ENCODE measurements at places on chromosomes 3 and 15.

DNA sequence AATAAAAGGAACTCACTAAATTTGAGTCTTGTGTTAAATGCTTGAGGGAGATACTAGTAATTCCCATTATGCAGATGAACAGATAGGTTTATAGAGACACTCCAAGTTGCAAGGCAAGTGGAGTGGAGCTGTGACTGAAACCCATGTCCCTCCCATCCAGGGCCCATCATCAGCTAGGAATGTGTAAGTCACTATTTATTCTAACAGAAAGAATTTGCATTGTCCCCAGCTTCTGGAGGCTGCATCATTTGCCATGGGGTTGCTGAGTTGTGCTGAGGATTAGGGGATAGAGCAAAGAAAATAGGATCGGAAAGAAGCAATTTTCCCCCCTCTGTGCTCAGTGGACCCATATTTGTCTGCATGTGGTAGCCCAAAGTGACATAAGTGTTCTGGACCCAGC, 197.4 kb upstream of the RGMA start:
- no peak for DNase-seq

DNA sequence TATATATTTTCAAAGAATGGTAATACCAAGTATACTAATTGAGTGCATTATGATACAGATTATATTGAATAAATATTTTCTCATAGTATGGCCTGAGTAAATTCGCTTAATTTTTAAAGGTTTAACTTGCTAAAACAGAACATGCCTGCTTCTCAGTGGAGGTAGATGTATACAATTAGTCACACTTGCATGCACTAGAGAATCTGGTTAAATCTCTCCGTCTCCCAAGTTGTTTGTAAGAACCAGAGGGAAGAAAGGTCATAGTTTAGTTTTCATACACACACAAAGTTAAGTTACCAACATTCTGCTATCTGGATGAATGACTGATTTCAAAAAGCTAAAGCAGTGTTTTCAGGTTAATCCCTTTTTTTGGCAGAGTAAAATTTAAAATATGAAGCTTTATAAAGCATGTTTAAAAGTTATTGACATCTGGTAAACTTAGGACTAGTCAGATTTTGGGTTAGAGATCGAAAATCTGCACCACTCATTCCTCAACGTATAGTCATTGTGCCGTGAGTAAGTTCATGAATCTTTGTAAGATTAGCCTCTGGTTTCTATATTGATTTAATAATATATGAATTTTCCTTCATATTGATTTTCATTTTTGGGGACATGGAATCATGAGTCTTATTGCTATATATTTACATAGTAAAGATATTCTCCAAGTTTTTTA, 117.6 kb upstream of the SAMMSON start:
- no peak for DNase-seq

DNA sequence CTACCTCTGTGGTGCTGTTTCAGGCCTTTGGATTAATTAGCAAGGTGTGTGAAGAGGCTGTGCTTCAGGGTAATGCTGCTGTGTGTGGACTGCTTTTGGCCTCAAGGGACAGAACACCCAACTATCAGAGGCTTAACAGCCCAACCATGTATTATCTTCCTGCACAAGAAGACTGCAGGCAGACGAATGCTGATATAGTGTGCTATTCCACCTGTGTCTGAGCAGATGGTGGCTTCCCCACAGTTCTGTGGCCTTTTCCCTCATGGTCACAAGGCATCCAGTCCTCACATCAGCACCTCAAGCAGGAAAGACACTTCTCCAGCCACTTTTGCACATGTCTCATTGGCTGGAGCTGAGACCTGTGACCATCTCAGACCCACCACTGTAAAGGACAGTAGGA, 76.6 kb downstream of the CHCHD6 start:
- no peak for DNase-seq

DNA sequence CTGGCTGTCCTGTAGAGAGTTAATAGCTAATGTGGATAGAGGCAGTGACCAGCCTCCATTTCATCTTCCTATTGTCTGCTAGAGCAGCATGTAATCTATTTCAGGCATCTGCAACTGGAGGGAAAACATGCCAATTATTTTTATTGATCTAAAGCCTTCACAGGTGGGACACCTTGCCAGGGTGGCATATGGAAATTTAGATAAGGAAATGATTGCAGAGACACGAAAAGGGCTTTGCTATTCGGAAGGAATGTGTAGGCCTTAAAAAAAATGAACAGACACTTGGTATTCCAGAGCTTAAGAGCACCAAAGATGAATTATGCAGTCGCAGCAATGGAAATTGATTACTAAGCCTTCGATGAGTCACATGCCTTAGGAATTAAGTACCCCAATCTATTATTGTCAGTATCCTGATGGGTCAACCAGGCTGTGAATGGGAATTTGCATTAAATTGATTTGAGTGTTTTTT, 454.7 kb downstream of the SQOR start:
- no peak for DNase-seq

- no peak for DNase-seq
These were observed 26.7 kb downstream of the FLNB start for GRCh38 chr3:58034738-58035523.

GRCh38 chr3:150610785-150611184, 7.7 kb downstream of the SELENOT start:
- DNase-seq = no peak

- no peak for DNase-seq
These were observed 20.0 kb downstream of the PCCB start for GRCh38 chr3:136270179-136270578.

- no peak for DNase-seq
These were observed 1.8 kb downstream of the SEMA4B start for GRCh38 chr15:90202929-90203328.
